Bone marrow (tissue), 2 donors: ENCODE measurements at places on chromosomes 16 and 17.

- no peak for DNase-seq
Measured at GRCh38 chr16:17321824-17322223, 148.9 kb downstream of the XYLT1 start.

- DNase-seq = no peak
Measured at GRCh38 chr16:78693496-78693895, 594.0 kb downstream of the WWOX start.

DNA sequence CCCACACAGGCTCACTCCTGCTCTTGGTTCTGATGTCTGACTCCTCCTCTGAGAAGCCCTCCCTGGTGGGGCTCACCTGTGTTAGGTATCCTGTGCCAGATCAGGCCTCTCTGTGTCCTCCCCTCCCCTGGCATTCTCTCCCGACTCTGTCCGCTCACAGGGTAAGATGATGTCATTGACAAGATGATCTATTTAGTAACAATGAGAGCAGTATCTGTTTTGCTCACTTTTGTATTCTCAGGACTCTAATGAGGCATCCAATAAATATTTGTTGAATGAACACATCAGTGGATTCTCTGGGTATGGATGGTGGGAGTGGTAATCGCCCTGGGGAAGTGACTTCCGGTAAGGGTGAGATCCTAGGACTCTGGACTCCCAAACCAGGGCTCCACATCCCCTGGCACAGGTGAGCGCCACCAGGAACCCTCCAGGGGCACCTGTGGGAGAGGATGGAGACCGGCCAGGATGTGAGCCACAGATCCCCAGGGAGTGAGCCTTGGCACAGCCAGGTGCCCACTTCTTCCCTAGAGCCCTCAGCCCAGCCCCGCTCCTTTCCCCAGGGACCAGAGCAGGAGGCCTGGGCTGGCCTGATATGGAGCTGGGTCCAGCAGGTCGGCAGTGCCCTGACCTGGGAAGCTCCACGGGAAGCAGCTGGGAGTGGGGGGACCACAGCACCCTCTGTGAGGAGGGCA is 5.4 kb upstream of the HAP1 start:
- no peak for DNase-seq

GRCh38 chr16:12188935-12189249 is 212.4 kb downstream of the SNX29 start:
- no peak for DNase-seq

- no peak for DNase-seq
Measured at GRCh38 chr16:70151391-70151790, 22.2 kb upstream of the CLEC18C start.

- no peak for DNase-seq
Measured at GRCh38 chr17:7404737-7405349, 946 bp upstream of the TMEM256 start.

DNA sequence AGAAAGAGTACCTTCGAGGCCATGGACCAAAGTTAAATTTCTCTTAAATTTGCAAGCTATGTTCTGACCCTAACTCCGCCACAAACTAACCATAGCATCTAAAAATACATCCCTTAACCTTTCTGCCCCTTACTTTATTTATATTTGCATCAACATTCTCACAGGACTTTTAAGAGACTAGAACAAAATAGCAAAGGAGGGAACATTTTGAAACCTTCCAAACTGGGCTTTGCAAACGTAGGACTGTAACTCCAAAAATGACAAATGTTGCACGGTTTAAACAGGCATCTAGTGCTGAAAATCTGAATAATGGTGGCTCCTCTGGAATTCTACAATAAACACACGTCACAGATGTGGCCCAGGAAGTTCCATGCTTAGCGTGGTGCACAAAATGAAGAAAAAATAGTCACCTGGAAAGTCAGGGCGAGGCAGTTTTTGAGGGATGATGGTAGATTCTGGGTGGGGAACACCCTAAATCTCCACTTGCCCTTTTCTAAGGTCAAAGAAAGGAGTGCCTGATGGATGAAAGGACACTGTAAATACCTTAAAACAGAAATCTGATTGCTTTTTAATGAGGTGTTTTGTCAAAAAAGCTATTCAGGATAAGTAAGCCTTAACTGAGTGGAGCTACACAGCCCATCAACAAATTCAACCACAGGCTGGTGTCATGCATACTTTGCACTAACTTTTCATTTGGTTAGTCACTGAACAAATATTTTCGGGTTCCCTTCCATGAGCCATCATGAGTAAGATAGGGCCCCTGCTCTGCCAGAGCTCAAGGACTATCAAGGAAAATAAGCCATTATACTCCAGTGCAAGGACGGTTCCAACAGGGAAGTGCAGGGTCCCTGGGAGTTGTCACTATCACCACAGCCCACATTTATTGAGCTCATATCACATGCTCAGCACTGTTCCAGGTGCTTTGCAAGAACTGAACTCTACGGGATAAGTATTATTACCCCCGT is 21.2 kb downstream of the ARHGAP17 start:
- no peak for DNase-seq

- no peak for DNase-seq
Measured at GRCh38 chr17:62802561-62803205, 5.4 kb downstream of the MARCHF10 start.

DNA sequence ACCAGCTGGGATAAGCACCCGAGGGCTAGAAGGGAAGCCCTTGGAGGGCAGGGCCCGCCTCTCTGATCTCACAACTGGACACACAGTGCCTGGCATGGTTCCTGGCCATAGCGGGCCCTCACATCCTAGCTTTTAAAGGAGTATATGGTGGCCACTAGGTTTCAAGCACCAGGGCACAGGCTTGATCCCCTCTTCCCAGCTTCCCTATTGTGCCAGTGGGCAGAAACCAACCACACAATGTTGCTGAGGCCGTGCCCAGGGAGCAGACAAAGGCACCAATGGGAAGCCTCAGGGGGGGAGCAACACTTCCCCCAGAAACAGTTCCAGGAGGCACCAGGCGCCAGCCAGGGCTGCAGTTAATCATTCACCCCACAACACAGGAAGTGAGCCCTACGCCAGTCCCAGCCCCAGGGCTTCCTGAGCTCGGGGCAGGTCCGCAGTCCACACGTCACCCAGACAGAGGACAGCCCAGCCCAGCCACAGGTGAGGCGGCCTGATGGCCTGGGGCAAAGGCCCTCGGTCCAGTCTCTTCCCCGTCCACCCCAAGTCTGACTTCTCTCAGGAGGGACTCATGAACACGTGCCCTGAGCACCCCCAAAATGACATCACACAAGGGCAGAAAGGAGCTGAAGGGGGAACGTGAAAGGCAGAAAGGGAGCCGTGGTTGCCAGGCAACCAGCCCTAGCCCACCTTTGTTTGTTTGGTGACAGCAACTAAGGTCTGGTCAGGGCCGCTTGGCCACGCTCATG is 12.8 kb downstream of the SMIM5 start:
- peak; percentile 17 for DNase-seq

GRCh38 chr16:715477-716199 is 720 bp downstream of the METRN start:
- DNase-seq = no peak
